Stimulated activated CD4-positive, alpha-beta T cell treated with anti-CD3 and anti-CD28 coated beads, Interleukin-12 subunit alpha, Interleukin-12 subunit beta, amount 100 ng/mL, for 24 hours (primary cell): ENCODE measurements at places on chromosomes 5 and 9.

GRCh38 chr5:137101544-137101943, 397.6 kb downstream of the SPOCK1 start:
- no peak for DNase-seq

DNA sequence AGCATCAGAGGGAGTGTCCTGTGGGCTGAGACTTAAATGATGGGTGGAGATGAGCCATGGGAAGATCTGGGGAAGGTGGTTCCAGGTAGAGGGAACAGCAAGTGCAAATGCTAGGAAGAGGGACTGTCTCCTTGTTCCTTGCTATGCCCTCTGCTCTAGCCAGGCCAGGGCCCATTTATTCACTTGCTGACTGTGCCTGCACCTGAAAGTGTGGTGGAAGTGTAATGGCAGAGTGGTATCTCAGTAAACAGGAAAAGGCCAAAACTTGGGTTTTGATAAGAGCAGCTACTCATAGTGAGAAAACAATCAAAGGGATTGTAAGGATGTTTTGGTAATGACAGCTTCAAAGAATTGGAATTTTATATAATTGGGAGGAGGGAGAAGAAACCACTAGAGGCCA, 32.4 kb downstream of the TLE4 start:
- no peak for DNase-seq

DNA sequence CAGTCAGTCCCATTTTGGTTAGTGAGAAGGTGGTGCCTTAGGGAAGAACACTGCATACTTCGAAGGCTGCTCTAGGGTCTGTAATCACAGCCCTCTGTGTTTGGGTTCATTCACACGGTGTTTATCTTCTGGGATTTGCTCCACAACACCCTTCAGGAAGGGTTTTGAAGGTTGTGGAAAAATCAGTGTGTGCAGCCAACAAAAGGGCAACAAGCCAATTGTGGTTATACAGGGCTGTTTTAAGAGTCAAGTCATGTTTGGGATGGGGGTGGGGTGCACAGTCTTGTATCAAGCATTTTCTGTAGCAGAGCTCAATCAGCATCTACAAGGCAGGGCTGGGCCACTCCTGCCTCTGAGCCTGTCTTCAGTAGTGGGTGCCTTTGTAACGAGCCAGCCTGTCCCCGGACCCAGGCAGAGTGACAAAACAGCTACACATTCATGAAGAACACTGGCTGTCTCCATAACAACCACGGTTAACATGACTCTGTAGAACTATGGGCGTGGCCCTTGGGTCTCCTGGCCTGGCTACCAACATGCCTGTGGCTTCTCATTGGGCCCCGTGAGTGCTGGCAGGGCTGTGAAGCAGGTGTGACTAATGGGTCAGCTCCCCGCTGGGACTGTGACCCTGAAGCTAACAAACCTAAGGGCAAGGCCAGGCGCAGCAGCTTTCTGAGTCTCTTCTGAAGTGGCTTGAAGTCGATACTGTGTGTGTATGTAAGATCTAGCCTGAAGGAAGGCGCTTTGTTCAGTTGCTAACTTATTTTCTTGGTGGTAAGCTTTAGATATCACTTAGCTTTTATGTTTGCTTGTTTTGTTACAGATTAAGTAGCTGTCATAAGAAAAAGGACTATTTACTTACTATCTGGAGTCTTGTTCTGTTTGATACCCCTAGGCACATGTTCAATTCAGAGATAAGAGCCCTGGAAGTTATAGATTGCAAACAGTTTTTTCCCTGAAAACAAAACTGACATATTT, 27.9 kb upstream of the GOLM1 start:
- no peak for DNase-seq

DNA sequence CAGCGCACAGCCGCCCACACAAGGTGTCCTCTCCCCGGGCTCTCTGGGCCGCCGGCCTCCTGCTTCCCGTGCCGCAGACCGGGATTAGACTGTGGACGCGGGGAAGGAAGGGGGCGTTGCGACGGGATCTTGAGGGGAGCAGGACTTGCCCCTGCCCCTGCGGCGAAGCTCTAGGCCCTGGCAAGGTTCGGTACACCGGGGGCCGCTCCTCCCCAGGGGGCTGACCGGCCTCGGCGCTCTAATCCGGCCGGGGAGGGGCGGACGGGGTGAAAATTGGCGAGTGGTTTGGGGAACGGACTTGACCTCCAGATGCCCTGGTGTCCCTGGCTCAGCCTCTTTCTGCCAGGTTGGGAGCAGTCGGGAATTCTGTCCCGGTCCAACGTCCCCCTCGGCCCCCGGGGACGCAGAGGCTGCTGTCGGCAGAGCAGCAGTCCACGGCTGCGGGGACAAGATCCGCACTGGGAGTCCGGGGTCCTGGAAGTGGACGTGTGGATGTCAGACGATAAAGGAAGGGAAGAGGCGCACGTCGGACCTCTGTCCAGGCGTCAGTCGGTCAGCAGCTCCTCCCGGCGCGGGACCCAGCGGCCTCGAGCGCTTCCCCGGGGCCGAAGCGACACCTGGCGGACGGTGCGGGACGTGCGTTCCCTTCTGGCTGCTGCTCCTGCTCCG, 1.9 kb upstream of the CNTFR start:
- DNase-seq = peak; percentile 52

GRCh38 chr5:168713051-168713450, 133.9 kb upstream of the PANK3 start:
- no peak for DNase-seq

- no peak for DNase-seq
Observed at GRCh38 chr5:154273028-154273617, 82.6 kb downstream of the GALNT10 start.

- DNase-seq = no peak
Observed at GRCh38 chr5:180119903-180120236, 48.3 kb upstream of the RNF130 start.

DNA sequence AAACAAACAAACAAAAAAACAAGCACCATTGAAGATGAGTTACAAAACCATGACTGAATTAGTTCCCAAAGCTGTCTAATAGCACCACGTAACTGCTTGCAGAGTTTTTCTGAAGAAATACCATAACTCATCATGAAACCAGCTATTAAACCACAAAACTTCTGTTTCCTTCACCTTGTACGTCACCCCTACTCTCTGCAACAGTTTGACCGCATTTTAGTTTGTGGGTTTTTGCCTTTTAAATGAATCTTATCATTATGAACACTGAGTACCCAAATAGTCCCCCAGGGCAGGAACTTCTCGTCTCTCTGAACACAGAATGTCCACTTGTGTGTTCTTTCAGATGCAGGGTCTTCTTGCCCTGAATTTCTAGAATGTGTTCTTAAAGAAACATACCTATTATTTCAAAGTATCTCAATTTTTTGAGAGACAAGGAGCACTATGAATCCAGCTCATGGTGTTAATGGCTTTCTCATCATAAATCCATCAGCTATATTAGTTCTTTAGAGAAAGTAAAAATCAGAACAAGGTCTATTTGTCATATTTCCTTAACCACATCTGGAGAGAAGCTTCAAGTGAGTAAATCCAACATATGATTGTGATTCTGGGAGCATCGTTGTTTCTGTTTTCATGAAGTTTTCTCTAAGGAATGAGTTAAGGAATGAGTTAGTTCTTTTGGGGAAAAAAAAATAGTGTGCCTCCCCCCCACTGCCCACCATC, 210.6 kb downstream of the AUH start:
- DNase-seq = no peak

GRCh38 chr5:100905259-100905914, 2.3 kb upstream of the ST8SIA4 start:
- no peak for DNase-seq

DNA sequence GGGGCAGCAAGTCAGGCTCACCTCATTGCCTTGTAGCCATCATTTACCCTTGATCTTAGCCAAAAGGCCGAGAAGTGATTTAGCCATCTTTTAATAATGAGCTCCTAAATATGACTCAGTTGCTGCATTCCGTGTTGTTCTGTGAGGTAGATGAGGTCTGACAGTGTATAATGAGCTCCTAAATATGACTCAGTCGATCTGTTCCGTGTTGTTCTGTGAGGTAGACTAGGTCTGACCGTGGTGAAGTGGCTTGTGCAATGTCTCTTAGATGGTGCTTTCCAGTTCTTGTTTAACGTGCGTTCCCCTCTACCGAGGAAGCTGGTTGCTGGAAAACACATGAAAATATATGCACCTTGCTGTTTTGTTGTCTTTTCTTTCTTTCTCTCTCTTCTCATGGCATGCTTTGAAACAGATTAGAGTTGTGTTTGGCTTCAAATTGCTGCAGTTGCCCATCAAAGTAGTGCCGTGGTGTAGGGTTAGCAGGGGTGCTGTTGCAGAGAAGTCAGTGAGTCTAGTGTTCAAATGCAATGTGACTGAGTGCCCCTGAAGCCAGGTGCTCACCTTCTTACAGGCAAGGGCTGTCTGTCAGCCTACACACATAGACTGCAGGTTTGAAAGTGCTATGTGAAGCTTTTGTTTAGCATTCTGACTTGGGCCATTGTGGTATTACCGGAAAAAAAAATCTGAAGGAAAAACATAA, 118.6 kb downstream of the KDM4C start:
- no peak for DNase-seq

DNA sequence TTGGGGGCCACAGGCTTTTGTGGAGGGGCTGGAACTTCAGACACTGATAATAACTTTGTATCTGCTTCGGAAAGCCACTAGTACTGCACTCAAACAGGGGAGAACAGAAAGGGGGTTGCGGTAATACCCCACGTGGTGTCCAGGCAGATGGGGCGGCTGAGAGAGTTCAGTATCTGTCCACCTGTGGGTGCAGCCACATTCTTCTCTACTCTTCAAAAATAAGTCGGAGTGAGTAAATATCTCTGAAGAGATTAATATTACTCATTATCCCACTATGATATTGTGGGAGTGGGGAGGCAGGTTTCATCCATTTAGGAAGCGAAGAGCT, 102.1 kb upstream of the SSBP2 start:
- no peak for DNase-seq

- DNase-seq = no peak
Observed at GRCh38 chr9:80359941-80360881, 788.4 kb downstream of the TLE4 start.

DNA sequence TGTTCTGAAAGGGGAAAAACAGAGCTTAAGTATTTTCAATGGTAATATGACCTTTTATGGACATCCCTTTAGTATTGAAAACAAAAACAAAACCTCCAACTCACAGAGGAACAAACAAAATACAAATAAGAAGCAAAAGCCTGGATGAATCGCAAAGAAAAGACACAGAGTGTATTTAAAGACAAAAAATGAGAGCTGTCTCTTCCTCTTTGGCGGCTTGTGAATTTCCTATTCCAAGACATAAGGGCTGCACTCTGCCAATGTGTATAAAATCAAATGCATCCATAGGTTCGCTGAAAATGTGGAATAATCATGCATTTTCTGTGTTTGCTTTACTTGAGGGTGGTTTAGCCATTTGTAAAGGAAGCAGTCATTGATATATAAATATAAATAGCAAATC, 739.3 kb upstream of the ZNF608 start:
- DNase-seq = no peak

DNA sequence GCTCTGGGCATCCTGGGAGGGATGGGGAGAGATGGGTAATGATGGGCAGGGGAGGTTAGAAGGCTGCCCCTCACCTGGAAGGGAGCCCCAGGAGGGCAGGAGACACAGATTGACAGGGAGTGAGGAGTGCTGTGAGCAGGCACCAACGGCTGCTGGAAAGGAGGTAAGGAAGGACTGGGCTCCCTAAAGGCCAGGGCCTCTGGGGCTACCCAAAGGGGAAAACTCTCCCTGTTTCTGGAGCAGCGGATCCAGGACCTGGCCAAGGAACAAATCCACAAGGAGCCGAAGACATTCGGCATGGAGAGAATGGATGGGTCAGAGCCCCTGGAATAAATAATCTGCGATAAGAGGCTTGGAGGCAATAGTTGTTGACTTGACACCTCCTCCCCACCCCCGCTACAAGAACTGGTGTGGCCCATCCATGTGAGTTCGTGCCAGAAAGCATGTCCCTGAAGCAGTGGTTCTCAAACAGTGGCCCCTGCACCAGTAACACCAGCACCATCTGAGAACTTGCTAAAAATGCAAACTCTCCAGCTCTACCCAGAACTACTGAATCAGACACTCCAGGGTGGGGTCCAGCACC, 208.3 kb downstream of the GABBR2 start:
- DNase-seq = no peak

- DNase-seq = no peak
Observed at GRCh38 chr5:140925806-140926442, at the start of gene PCDHAC1. TSS of gene PCDHAC1 (plus strand) at chr5:140926299. CDS start at chr5:140926893, 594 bp downstream.

DNA sequence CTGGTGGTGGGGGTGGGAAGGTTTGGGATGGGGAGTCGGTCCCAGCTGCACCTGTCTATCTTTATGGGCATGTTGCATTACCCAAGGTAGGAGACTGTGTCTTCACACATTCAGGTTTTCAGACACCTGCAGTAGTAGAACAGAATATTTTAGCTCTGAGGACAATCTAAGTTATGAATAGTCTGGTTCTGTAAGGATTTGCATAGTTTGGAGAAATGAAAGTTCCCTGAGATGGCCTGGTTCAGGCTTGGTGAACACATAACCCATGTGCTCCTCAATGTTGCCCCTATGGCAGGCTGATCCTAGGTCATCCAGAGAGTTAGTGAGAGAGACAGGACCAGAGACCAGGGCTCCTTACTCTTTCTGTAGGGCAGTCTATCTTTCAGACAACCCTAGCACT, 20.7 kb downstream of the TNFSF8 start:
- DNase-seq = no peak

- no peak for DNase-seq
Observed at GRCh38 chr5:82339792-82340191, 61.6 kb upstream of the RPS23 start.

GRCh38 chr5:137136991-137137632, 362.0 kb downstream of the SPOCK1 start:
- no peak for DNase-seq
